ENCODE measurements at places on chromosomes 11 and 22.
A peak's percentile ranks its signal among the peaks of the same experiment; 100 is the strongest.

DNA sequence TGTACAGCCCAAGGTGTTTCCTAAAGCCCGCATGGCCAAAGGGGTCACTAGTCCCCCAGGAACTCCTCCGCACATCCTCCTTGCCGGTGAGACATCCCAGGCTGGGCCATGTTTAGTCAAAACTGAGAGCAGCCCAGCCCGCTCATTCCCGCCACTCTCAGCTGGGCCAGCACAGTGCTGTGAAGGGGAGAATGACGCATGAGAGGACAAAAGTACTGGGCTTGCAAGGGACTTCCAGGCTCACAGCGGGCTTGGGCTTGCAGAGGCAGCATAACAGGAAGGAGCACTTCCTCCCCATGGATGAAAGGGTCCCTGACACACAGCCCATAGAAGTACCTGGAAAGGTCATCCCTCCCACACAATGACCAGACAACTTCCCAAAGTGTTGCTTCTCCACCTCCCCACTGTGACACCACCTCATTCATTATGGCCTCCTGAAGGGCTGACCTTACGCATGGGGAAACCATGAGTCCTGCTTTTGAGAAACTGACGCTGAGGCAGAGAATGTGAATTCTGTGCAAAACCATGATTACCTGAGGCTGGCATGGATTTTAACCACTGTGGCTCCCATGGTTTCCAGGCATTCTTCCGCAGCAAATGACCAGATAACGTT is 19.1 kb downstream of the ETS1 start:
- no peak for DNase-seq

GRCh38 chr11:33063326-33063881 is 24.0 kb downstream of the TCP11L1 start:
- DNase-seq, result no peak

DNA sequence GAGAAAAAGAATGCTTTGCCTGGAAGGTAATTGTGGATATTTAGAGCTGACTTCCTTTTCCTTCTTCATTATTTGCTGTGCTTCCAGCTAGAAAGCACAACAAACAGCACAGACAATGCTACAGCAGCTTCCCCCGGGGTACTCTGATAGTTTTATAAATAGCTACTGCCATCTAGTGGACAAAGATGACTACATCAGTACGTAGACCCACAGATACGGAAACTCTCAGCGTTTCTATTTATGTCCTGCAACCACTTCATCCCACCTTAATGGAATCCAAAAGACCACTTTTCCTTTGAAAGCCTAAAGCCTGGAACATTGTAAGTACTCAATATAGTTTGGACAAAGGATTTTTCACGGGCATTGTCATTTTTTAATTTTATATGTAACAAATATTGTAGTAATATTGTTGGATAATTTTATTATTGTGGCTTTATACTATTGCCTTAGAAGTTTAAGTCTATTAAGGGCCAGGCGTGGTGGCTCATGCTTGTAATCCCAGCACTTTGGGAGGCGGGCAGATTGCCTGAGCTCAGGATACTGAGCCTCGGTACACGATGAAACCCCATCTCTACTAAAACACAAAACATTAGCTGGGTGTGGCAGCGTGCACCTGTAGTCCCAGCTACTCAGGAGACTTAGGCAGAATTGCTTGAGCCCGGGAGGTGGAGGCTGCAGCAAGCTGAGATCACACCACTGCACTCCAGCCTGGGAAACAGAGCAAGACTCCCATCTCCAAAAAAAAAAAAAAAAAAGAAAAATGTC is 7.5 kb downstream of the HSPA8 start:
- no peak for DNase-seq

GRCh38 chr22:40401532-40401931 is 31.1 kb downstream of the SGSM3 start:
- DNase-seq, result peak; percentile 51

- DNase-seq, result no peak
Measured at GRCh38 chr22:35400501-35400790, 506 bp downstream of the MCM5 start.

GRCh38 chr11:1150116-1150515 is 7.6 kb upstream of the MUC5AC start:
- DNase-seq, result no peak

GRCh38 chr22:40241200-40241763 is 63.6 kb downstream of the TNRC6B start:
- DNase-seq, result no peak

- DNase-seq, result no peak
Measured at GRCh38 chr22:43704051-43704450, 108.1 kb downstream of the EFCAB6 start.

DNA sequence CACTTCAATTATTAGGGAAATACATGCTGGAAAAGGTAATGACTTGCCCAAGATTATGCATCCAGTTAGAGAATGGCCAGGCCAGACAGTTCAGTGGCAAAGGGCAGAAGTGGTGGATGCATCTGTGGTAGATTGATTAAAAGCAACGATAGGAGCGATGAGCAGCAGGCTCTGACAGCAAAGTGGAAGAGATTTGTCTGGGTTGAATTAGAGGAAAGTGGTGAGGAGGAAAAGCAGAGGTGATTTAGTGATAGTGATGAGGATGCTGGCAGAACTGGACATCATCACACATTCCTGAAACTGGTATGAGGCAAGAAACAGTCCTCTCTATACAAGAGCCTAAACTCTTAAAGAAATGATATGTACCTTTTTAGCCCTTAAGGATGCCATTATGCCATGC is 12.5 kb downstream of the HSD17B12 start:
- DNase-seq, result no peak

GRCh38 chr22:35435201-35435740 is 35.3 kb downstream of the MCM5 start:
- no peak for DNase-seq

DNA sequence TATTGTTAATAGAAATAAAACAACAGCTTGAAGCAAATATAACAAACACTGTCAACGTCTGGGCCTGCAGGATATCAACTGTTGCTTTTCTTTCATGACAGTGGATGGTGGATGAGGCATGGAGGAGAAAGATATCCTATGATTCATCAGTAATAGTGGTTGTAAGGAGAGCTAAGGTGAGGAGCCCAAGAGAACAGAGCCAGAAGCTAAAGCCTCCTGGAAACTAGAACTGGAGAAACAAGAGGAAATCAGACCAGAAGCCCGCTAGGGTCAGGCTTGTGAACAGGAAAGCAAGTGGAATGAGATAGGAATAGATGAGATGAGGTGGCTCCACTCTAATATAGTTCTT is 37.7 kb upstream of the MMP12 start:
- DNase-seq, result no peak

GRCh38 chr22:43008509-43008908 is 6.4 kb downstream of the PACSIN2 start:
- DNase-seq, result no peak

GRCh38 chr22:47681411-47682165 is 919.1 kb downstream of the TBC1D22A start:
- no peak for DNase-seq

- DNase-seq, result no peak
Measured at GRCh38 chr11:118532852-118533768, 2.1 kb downstream of the TMEM25 start.

DNA sequence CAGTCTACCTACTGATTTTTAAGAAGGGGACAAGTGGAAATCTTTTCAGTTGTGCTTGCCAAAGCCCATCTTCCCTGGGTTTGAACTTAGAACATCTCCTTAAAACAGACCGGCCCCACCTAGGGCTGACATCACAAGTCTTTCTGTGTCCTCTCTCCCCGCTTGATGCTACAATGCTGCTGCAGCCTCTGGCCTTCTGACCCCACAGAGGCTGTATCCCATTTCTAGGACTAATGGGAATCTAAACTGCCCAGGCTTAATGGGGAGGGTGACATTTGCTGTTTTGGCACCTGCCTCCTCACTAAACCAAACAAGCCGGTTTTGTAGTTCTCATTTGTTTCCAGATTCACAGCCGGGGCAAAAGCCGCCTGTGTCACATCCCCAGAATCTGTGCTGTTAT is 121.3 kb upstream of the CADM1 start:
- DNase-seq, result no peak

- DNase-seq, result no peak
Measured at GRCh38 chr22:46504584-46504983, 32.8 kb downstream of the CELSR1 start.

GRCh38 chr11:3206156-3206921 is 12.3 kb downstream of the MRGPRG start:
- no peak for DNase-seq

GRCh38 chr11:6604081-6604626 is 580 bp downstream of the ILK start:
- no peak for DNase-seq

DNA sequence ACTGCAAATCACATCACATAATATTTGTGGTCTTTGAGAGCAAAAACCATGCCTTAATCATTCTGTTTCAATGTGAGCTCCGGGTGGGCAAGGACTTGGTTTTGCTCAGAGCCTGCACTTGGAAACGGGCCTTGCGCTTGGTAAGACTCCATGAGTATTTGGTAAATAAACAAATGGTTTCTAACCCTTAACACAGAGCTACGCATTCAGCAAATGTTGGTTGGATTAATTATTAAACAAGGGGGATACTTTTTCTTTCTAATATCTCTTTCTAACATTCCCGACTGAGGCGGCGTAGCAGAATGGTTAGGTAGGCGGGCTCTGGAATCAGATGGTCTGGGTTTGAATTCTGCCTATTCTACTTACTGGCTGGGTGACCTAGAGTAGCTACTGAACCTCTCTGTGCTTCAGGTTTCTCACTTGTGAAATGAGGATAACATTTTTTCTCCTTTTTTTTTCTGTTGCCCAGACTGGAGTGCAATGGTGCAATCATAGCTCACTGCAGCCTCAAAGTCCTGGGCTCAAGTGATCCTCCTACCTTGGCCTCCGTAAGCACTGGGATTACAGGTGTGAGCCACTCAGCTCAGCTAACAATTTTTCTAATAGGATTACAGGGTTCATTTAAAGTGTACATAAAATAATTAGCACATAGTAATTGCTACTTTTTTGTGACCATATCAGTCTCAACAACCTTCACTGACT is 3.4 kb upstream of the FAM83F start:
- DNase-seq, result no peak

DNA sequence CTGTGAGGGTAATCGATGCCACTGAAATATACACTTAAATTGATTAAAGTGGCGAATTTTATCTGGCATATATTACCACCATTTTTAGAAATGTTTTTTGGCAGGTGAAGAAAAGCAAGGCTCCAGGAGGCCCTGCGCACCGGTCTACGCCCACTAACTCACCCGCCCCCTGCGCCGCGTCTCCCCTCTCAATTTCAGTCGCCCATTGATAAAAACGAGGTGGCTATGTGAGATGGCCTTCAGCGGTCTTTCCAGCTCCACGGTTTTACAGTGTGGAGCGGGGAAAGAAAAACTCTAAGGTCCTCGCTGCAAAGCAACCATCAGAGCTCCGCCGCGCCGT is 602 bp upstream of the AQP11 start:
- DNase-seq, result no peak

- no peak for DNase-seq
Measured at GRCh38 chr11:64856382-64857227, 12.2 kb upstream of the CDC42BPG start.

- DNase-seq, result no peak
Measured at GRCh38 chr22:40660730-40661129, 18.6 kb upstream of the MCHR1 start.

DNA sequence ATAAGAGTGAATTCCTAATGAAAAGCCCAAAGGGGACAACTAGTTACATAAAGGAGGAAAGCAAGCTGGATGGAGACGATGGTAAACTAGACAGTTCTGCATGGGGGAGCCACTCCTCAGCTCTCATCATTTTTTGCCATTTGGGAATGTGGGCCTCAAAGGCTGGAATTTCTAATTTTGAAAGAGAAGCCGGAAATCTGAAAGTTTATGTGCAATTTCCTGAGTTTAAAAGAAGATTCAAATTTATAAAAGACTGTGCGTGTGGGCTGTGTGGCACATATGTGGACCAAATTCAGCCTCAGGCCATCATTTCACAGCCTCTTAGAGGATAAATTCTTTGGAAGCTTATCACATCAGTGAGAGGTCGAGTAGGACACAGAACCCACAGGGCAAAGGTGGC is 18.3 kb upstream of the CRY2 start:
- no peak for DNase-seq

- DNase-seq, result no peak
Measured at GRCh38 chr11:105208019-105208418, 68.5 kb upstream of the CARD18 start.

DNA sequence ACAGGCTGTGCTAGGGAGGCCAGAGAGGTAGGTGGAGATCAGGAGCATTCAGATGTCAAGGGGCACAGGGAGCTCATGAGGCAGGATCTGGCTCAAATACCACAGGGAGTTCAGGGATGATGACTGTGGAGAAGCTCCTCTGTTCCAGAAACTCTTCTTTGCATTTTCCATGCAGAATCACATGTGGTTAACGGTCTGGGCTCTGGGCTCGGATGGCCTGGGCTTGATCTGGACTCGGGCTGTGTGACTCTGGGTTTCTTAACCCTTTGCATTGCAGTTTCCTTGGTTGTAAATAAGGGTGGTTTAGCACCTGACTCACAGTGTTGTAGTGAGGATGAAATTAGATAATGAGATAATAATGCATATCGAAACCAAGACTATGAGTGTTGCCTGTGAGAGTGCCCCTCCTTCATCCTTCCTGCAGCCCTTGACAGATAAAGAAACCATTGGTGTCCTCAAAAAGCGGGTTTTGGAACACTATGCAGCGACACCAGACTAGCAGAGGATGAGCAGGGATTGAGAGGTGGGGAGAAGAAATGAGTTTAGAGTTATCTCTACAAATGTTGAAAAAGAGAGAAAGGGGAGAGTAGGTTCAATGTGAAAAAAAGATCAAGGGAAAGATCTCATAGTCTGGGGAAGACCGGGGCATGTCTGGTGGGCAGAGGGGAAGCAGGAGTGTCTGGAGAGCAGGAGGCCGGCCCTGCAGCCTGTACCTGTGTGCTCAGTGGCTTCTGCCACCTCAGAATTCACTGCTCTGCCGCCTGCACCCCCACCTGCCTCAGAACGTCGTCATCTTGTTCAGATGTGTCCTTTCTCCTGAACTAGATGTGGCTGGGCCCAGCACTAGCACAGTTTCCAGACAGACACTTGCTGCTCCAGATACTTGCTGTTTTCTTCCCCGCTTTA is 197.8 kb upstream of the SORL1-AS1 start:
- no peak for DNase-seq

DNA sequence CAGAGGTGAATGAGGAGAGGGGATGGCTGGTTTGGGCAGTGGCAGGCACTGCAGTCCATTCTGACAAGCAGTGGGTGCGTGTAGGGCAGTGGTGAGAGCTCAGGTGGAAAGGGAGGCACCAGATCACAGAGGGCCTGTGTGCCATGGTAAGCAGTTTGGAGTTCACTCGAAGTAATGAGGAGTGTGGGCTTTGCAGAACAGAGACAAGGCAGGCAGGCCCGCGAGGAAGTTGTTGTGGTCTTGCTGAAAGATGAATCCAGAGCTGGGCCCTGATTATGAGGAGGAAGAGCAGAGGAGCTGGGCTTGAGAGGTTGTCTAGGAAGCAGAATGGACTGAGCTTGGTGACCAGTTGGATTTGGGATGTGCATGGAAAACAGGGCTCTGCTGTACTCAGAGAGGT is 1.6 kb upstream of the DNAJB13 start:
- no peak for DNase-seq

- no peak for DNase-seq
Measured at GRCh38 chr22:27488456-27489177, 312.9 kb downstream of the MN1 start.

- DNase-seq, result no peak
Measured at GRCh38 chr11:5719703-5720495, 16.3 kb upstream of the OR56B1 start.
